ENCODE measurements at places on chromosomes 5 and 9. TPM values are rescaled to one million over a fixed set of nuclear protein-coding genes. Genes with fewer than 3 reads are reported as not detected.

GRCh38 chr5:64800926-64801325 lies 32.2 kb downstream of the CWC27 start:
- no peak overlapping the region for H3K27ac ChIP-seq
- no peaks in the 10 kb centered on the region for H3K4me1 ChIP-seq
- H3K27me3 ChIP-seq = no peaks in the 10 kb centered on the region
- H3K4me3 ChIP-seq = no peak overlapping the region
- no peak for DNase-seq

DNA sequence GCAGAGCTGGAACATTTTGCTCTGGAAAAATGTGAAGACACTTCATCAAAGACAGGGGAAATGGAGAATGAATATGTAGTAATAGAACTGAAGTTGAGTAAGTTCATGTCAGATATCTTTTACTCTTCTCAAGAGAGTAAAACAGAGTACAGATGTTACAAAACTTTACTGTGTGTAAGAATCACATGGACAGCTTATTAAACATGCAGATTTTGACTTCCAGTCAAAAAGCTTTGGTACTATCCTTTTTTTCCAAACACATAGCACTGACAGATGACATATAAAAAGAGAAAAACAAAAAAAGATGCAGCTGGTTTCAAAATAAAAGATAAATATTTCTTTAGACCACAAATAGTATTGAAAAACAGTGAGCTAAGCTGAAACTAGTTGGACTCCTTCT lies 115.4 kb downstream of the FBN2 start:
- H3K27me3 ChIP-seq = no peaks in the 10 kb centered on the region
- no peaks in the 10 kb centered on the region for H3K4me1 ChIP-seq
- DNase-seq = no peak
- no peak overlapping the region for H3K27ac ChIP-seq

DNA sequence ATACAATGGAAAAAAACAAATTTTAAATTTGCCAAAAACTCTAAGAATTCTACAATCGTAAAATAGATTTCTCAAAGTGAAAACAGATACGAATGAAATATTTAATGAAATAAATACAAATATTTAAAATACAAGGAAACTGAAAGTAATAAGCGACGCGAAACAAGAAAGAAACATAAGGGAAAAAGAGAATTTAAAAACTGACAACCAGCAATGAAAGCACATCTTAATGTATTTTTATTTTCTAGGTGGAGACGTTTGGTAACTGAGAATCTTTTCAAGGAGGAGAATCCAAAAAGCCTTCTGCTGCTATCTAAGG lies 1.0 kb downstream of the ANXA2R start:
- DNase-seq = no peak
- peaks cover 21% of the 10 kb centered on the region for H3K4me1 ChIP-seq
- peak overlapping the region; percentile 75 for H3K4me3 ChIP-seq
- peak overlapping the region; percentile 96 for H3K27ac ChIP-seq

DNA sequence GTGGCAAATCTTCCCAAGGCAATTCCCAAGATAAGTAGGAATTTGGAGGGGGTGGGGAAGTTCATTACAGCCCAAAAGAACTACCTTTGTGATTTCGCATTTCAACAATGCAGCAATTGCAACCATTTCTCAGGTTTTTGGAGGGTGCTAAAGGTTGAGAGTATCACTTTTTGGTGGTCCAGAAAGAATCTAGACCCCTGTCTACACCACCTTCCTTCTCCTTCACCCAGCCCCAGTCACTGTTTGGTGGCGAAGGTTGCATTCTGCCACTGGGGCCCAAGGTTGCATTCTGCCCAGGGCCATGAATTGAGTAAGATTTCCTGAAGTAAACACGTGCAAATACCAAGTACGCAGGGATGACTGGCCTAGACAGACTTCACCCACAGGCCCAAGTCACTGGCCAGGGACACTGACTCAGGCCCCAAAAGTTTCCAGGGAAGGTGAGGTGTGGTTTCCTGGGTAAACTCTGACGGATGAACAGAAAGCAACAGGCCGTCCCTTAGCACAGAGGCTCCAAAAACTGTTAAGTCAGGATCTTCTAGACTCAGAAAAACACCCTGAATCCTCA lies 5.7 kb downstream of the PDE6A start:
- H3K4me3 ChIP-seq = no peak overlapping the region
- H3K36me3 ChIP-seq = no peaks in the 10 kb centered on the region
- H3K4me1 ChIP-seq = peaks cover 5% of the 10 kb centered on the region
- no peak for DNase-seq
- peak overlapping the region; percentile 23 for H3K27ac ChIP-seq
- H3K27me3 ChIP-seq = no peaks in the 10 kb centered on the region

- peak overlapping the region; percentile 95 for H3K27ac ChIP-seq
- peak overlapping the region; percentile 83 for H3K4me3 ChIP-seq
- H3K4me1 ChIP-seq = peaks cover 46% of the 10 kb centered on the region
- H3K36me3 ChIP-seq = no peaks in the 10 kb centered on the region
- no peaks in the 10 kb centered on the region for H3K27me3 ChIP-seq
- no peak for DNase-seq
Observed at GRCh38 chr5:124743602-124744169, 2.8 kb downstream of the ZNF608 start.

GRCh38 chr5:142719836-142720370 lies 34.0 kb upstream of the FGF1 start:
- H3K27ac ChIP-seq = no peak overlapping the region
- H3K36me3 ChIP-seq = no peaks in the 10 kb centered on the region
- DNase-seq = no peak
- H3K4me1 ChIP-seq = no peaks in the 10 kb centered on the region

DNA sequence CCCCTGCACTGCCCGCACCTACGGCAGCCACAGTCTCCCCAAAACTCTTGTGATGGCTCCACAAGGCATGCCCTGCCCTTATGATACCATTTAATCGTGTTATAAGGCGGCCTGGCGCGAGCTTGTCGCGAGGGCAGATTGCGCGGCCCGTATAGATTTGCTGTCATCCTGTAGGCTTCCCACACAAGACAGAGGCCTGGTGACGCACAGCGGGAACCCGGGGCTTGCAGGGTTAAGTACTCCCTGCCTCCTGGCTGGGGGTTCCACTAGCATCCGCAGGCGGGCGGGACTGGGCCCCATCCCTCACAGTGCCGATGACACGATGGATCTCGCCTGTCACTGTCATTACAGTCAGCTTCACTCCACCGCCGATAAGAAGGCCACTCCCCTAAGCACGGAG lies 364.9 kb upstream of the IRX2 start:
- H3K27me3 ChIP-seq = peaks cover 15% of the 10 kb centered on the region
- no peaks in the 10 kb centered on the region for H3K36me3 ChIP-seq
- no peaks in the 10 kb centered on the region for H3K4me1 ChIP-seq

GRCh38 chr9:130844044-130844451 lies 9.0 kb downstream of the ABL1 start:
- H3K4me1 ChIP-seq = peaks cover 81% of the 10 kb centered on the region
- H3K4me3 ChIP-seq = no peak overlapping the region
- H3K27ac ChIP-seq = no peak overlapping the region
- H3K27me3 ChIP-seq = no peaks in the 10 kb centered on the region
- no peaks in the 10 kb centered on the region for H3K36me3 ChIP-seq

DNA sequence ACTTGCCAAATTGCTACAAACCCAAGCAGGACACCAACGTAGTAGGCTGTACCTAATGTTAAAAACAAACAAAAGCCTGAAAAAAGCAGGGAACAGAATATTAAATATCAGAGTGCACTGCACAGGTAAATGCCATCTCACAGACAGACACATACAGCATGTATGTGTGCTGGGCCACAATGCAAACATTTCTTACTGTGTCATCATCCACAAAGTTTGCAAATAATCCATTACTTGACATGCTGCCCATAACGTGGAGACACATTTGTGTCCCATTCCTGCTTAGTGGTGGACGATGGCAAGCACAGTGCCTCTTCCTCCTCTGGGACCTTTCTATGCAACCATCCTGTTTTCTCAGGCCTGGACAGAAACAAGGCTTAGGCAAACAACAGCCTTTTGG lies 44.7 kb downstream of the GOLM1 start:
- no peak for DNase-seq
- H3K4me3 ChIP-seq = no peak overlapping the region
- no peaks in the 10 kb centered on the region for H3K27me3 ChIP-seq
- H3K4me1 ChIP-seq = no peaks in the 10 kb centered on the region
- no peaks in the 10 kb centered on the region for H3K36me3 ChIP-seq

GRCh38 chr5:143865426-143866025 lies 53.6 kb downstream of the HMHB1 start:
- peak overlapping the region; percentile 70 for H3K27ac ChIP-seq
- peak overlapping the region; percentile 9 for H3K4me3 ChIP-seq
- H3K27me3 ChIP-seq = no peaks in the 10 kb centered on the region
- no peak for DNase-seq
- no peaks in the 10 kb centered on the region for H3K36me3 ChIP-seq

- no peak for DNase-seq
- no peaks in the 10 kb centered on the region for H3K4me1 ChIP-seq
- no peak overlapping the region for H3K27ac ChIP-seq
- no peaks in the 10 kb centered on the region for H3K36me3 ChIP-seq
- no peaks in the 10 kb centered on the region for H3K27me3 ChIP-seq
- no peak overlapping the region for H3K4me3 ChIP-seq
Observed at GRCh38 chr5:78821536-78822021, 163.5 kb downstream of the ARSB start.

DNA sequence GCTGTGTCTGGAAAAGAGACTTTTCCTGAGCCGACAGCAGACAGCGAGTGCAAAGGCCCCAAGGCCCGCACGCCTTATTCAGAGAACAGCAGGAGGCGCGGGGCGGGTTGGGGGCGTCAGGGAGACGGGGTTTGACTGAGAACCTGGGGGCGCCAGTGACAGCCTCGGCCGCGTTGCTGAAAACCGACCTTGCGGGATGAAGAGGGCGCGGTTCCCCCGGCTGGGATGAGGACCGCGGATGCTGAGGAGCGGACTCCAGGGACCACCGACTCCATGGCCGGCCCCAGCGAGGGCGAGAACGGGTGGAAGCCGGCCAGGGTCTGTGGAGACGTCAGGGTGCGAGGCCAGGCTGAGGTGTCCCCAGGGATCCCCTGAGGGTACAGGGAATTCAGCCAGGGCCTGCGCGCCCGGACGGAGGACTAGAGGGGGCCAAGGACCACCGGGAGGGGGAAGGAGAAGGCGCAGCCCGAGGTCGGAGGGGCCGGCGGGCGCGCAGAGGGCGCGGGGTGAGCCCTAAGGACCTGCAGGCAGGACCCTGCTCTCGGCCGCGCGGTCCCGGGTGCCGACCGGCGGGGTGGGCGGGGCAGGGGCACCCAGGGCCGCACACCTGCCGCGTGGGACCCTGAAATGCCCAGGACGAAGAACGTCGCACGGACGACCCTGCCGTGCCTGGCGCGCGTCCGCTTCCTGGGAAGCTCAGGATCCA lies 837 bp upstream of the AHRR start:
- H3K27me3 ChIP-seq = peaks cover 23% of the 10 kb centered on the region
- peak overlapping the region; percentile 62 for H3K4me3 ChIP-seq
- DNase-seq = no peak
- peaks cover 8% of the 10 kb centered on the region for H3K36me3 ChIP-seq
- H3K4me1 ChIP-seq = no peaks in the 10 kb centered on the region
- no peak overlapping the region for H3K27ac ChIP-seq

DNA sequence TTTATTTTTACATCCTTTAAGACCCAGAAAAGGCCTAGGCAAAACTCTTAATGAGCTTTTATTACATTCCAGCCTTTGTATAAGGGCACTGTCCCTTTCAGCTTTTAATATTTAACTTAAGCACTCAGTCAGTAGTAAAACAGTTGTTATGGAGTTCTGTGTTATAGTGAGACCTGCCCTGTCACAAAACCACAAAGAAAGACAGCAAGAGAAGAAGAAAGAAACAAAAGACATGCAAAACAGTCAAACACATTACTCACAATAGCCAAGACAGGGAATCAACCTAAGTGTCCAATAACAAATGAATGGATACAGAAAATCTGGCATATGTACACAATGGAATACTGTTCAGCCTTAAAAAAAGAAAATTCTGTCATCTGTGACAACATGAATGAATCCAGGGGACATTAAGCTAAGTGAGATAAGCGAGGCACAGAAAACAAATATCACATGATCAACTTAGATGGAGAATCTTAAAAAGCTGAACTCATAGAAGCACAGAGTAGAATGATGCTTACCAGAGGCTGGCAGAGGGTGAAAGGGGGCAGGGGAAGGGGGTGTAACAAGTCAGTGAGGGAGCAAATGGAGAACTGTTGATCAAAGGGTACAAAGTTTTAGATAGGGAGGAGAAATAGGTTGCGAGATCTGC lies 63.8 kb upstream of the CCNG1 start:
- no peaks in the 10 kb centered on the region for H3K36me3 ChIP-seq
- no peak for DNase-seq
- H3K27me3 ChIP-seq = no peaks in the 10 kb centered on the region
- H3K4me1 ChIP-seq = no peaks in the 10 kb centered on the region
- no peak overlapping the region for H3K4me3 ChIP-seq

GRCh38 chr5:179497636-179498340 lies 52.6 kb upstream of the RUFY1 start:
- peaks cover 10% of the 10 kb centered on the region for H3K27me3 ChIP-seq
- no peak overlapping the region for H3K27ac ChIP-seq
- H3K4me3 ChIP-seq = no peak overlapping the region
- H3K36me3 ChIP-seq = no peaks in the 10 kb centered on the region

GRCh38 chr5:22651355-22651754 lies 201.8 kb downstream of the CDH12 start:
- H3K36me3 ChIP-seq = no peaks in the 10 kb centered on the region
- H3K4me3 ChIP-seq = no peak overlapping the region
- H3K4me1 ChIP-seq = no peaks in the 10 kb centered on the region
- H3K27me3 ChIP-seq = no peaks in the 10 kb centered on the region

The PCDHGA2 gene
- 0.22 TPM for polyA plus RNA-seq

The RAB24 gene
- 29.4 TPM for polyA plus RNA-seq

The TRPM6 gene
- 0.12 TPM for polyA plus RNA-seq

The FSD1L gene
- polyA plus RNA-seq = 5.0 TPM

The CAMK4 gene
- polyA plus RNA-seq = 0.09 TPM

Measured in psoas muscle (tissue), 8 donors.